ENCODE measurements at places on chromosomes 6 and 20.

DNA sequence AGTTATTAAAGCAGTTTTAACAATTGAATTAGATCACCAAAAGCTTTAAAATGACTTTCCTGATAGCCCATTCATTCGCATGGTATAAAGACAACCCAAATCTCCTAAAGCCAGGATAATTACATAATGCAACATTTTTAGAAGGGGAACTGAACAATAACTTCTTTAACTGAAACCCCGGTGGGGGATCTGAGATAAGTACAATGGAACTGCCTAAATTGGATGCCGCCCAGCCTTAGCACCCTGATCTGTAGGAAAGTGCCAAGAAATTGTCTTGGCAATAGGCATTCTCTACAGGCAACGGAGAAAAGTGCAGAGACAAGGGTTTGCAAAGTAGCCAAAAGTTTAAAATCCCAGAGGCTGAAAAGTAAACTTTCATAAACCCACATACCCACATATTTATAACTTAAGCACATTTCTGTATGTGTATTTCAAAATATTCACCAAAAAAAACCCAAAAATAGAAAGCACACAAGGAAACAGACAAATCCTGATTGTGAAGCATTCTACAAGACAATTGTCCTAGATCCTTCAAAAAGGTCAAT, 98.8 kb upstream of the BEND6 start:
- no peak for DNase-seq

GRCh38 chr6:167497428-167498056, 172.7 kb downstream of the TTLL2 start:
- no peak for DNase-seq

DNA sequence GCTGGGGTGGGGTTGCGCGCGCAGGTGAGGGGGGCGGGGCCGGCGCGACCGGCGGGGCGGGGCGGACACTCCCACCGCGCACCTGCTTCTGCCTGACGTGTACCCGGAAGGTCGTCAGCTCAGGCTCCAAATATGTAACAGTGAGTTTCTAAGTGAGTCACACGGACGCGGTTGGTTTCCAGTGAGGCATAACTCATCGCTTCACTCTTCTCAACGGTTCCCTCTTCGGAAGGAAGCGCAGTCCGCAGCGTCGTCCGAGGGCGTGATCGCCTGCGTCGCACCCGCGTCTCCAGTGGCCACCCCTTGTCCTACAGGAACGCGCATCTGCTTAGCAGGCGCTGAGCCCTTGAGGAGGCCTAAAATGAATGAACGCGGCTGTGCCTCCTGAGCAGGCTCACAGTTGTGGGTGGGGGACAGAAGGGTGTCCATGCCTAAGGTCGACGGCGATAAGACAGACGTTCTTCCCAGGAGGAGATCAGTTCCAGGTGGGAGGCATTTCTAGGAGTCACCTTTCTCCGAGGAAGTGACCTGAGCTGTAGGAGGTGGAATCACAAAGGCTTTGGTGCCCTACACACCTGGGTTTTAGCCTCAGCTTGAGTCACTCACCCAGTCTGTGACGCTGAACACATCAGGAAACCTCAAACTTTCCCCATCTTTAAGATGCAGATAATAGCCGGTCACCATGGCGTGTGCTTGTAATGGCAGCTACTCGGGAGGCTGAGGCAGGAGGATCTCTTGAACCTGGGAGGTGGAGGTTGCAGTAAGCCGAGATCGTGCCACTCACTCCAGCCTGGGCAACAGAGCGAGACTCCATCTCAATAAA, 50.9 kb upstream of the EZR start:
- peak; percentile 57 for DNase-seq

GRCh38 chr6:38404900-38405556, 234.7 kb downstream of the BTBD9 start:
- DNase-seq, result no peak

DNA sequence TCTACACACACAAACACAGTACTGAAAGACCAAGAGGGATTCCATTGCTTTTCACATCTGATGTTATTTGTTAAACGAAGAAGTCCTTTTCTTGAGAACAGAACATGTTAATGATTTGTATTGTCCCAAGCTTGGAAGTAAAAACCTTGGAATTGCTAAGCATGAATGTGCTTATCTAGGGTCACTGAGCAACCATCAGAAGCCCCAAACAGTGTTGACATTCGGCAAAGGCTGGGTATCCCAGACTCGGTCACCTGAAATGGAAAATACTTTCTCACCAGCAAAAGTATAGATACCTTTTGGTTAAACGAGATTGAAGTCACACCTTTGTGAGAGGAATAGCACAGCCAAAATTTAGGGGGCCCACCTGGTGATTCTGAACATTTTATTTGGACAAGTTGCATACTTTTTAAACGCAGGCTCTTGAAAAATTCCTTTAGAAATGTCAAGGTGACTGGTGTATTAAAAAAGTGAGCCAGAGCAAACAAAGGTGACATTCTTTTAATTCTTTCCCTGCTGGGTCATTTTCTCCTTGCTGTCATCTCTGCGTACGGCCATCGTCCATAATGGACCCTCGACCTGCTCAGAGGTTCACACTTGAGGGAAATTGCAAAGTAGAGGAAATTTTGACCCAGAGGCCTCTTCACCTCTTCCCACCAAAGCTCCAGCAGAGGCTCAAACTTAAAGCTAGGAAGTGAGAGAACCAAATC, 95.8 kb upstream of the FOXA2 start:
- no peak for DNase-seq

GRCh38 chr6:97963193-97963592, 680.2 kb upstream of the MMS22L start:
- no peak for DNase-seq

DNA sequence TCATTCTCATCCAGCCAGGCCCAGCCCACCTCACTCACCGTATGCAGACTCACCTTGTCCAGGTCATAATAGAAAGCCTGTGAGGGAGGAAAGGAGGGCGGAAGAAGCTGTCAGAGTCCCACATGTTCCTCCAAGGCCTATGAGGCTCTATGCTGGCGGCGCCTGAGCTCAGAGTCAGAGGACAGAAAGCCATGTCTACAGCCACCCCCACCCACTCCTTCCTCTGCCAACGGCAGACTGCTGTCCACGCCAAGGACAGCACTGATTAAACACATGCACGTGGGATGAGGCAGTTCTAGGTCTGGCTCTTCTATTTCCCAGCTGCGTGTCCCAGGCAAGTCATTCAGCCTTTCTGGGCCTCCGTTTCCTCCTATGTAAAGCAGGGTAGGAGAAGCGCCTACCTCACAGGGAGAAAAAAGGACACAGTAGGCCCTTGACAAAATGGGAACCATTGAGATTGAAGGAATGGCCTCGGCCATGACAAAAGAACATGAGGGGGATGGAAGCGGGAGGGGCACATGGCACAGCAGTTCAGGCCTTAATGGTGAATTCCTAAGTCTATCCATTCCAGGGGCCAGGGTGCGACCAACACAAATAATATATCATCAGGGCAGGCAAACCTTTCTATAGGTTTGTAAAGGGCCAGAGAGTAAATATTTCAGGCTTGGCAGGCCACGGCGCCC, 80.1 kb downstream of the RIPOR3 start:
- no peak for DNase-seq

DNA sequence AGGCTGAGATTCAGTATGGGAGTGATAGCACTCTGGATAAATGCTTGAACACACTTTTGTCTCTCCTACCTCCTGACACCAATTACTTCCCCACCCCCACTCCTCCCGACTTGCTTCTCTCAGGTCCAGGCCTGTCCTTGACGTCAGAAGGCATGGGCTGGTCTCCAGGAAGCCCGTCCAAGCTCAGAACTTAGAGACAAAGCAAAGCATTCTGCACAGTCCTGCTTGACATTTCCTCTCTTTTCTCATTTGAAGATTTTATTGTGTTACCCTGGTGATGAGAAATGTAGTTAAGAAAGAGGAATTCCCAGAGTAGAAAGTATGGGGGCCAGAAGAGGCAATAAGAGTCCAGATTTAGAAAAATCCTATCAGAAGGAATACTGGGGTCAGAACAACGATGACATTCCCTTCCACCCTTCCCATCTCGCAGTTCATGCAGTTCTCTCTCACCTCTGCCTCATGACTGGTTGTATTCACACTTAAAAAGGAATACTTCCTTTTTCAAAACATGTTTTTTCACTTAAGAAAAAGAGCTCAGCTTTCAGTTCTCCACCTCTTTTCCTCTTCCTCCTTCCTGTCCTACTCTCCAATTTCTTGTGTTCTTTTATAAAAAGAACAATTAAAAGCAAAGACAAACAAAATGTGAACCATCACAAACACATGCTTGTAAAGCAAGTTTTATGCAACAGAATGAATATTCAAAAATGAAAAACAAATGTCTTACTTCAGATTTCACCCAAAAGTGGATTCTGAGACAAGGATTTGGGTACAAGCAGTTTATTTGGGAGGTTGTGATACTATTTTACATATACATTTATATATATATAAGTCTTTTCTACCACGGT, 18.5 kb upstream of the FAM184A start:
- DNase-seq, result no peak

GRCh38 chr6:158903801-158904200, 84.6 kb upstream of the EZR start:
- DNase-seq, result no peak

- DNase-seq, result no peak
Observed at GRCh38 chr6:1474205-1474604, 84.8 kb downstream of the FOXF2 start.

DNA sequence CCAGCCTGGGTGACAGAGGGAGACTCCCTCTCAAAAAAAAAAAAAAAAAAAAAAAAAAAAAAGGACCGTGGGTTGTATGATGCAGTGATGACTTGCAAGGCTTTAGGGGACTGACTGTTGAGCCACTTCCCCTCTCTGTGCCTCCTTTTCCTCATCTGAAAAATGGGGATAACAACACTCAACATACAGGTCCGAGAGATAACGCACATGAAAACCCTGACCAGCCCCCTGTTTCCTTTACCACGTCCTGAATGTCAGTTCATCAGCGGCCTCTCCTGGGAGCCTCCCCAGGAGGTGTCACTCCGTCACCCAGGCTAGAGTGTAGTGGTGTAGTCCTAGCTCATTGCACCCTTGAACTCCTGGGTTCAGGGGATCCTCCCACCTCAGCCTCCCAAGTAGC, 3.9 kb downstream of the SLA2 start:
- DNase-seq, result no peak

DNA sequence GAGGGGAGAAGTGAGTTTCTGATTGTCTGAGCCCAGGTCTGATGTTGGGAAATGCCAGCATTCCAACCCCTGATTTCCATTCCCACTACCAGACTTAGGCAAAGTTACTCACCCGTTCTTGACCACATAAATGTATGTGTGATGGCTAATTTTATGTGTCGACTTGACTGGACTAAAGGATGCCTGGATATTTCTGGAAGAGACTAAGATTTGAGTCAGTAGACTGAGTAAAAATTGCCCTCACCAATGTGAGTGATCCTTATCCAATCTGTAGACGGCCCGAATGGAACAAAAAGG, 95.8 kb upstream of the TAB2 start:
- no peak for DNase-seq

DNA sequence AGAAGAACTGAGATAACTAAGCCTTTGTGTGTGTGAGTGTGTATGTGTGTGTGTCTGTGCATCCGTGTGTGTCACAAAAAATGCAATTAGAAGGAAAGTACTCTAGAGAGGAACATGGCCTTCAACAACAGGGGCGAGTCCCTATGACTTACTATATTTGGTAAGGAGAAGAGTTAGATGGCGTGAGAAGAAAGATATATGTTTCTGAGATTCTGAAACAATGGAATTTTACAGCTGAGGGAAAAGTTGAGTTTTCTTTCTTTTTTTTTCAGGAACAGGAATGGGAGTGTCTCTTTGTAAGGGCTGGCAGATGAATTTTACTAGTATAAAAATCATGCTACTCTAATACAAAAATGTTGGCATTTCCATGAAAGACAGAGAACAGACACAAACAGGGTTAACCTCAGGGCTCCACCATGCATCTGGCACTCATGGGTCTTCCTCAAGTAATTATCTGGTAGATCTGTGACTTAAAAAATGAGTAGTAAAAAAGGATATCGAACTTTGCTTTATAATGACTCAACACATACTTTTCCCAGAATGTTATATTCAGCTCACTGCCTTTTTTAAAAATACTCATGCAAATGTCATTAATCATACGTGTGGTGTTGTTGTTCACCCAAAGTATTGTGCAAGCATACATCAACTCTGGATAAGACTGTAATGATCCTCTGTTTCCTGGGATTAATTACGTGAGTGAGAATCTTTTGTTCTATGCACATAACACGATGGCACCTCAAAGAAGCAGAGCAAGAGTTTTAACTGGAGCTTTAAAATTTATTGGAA, 12.8 kb upstream of the SASH1 start:
- DNase-seq, result no peak

DNA sequence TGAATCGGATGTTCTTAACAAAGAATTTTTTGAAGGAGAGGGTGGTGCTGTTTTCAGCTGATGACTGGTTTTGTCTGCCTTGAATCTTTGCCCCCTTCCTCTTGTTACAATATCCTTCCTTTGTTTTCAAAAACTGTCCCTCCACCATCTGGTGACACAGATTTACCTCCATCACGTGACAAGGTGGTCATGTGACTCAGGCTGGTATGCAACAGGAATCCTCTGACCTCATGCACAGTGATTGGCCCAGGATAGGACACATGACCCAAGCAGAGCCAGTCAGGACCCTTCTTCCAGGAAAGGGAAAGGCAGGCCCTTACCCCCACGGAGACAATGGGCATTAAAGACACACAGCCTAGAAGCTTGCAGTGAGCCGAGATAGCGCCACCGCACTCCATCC, 84.7 kb upstream of the MC3R start:
- no peak for DNase-seq

DNA sequence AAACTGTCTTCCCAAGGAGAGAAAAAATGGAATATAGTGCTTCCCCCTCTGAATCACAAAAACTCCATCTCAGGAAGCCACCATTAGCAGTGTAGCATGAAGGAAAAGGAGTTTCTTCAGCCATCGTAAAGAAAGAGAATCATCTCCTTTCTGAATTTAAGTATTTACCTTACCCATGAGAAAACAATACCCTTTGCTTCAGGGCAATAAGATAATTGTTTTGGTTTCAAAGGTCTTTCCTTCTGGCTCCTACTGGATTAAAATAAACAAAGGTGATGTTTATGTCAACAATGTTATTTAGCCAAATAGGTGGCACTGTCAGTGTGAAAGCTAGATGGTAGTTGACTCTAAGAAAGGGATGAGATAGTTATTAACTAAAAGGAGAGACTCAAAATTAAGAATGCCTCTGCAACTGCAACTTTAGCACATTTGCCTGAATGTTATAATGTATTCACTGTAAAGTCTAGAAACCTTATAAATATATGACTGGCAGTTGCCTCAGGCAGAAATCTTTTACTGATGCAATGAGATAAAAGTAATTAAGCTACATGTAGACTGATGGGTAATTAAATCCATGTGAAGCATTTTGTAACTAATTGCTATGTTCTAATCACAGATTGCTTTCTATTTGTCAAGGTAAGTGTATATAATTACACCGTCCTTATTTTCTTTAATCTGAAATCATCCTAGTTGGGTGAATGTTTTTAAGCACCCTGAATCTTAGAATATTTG, 399.0 kb downstream of the CDKAL1 start:
- DNase-seq, result no peak
